Fibroblast of lung (primary cell): ENCODE measurements at places on chromosomes 1 and 21. TPM values are rescaled to one million over a fixed set of nuclear protein-coding genes. Genes with fewer than 3 reads are reported as not detected.

Gene CC2D1B
- 21.3 and 28.9 TPM in 2 replicates for total RNA-seq

Gene KCNJ9
- under 0.01 TPM in 2 replicates for total RNA-seq

Gene USH2A
- total RNA-seq, result under 0.01 TPM in 2 replicates

Gene UBL4B
- total RNA-seq, result under 0.01 TPM in 1 of 2 replicates, not detected in the other

Gene MLLT11
- total RNA-seq, result 0.77 and 2.8 TPM in 2 replicates

Gene SFN
- total RNA-seq, result under 0.01 TPM in 1 of 2 replicates, not detected in the other

Gene HES2
- total RNA-seq, result 0.26 and 0.50 TPM in 2 replicates

Gene AKR7A3
- 0.33 and 0.51 TPM in 2 replicates for total RNA-seq

Gene LYST
- total RNA-seq, result 38.0 and 50.2 TPM in 2 replicates

Gene DPT
- 4.1 and 13.6 TPM in 2 replicates for total RNA-seq

Gene HTR6
- under 0.01 TPM in 1 of 2 replicates, not detected in the other for total RNA-seq

Gene GJA4
- total RNA-seq, result not detected in 2 replicates

Gene URB1
- 15.7 and 17.7 TPM in 2 replicates for total RNA-seq

Gene RIPK4
- under 0.01 TPM in 2 replicates for total RNA-seq

Gene SDHC
- total RNA-seq, result 13.4 and 24.8 TPM in 2 replicates

Gene PTGFR
- total RNA-seq, result 25.7 and 32.7 TPM in 2 replicates

Gene FAM72C
- total RNA-seq, result 0.26 and 0.83 TPM in 2 replicates

Gene LCE3E
- not detected in 2 replicates for total RNA-seq

Gene PLPPR5
- total RNA-seq, result under 0.01 TPM in 1 of 2 replicates, not detected in the other

Gene CDCA8
- total RNA-seq, result 0.26 and 3.8 TPM in 2 replicates

Gene PPM1J
- 0.83 and 1.0 TPM in 2 replicates for total RNA-seq

Gene EFHD2
- 14.1 and 14.9 TPM in 2 replicates for total RNA-seq

Gene TNFSF18
- 0.33 and 0.77 TPM in 2 replicates for total RNA-seq

Gene OR6N1
- total RNA-seq, result not detected in 2 replicates

Gene FCRL5
- not detected in 2 replicates for total RNA-seq

Gene OR2L2
- total RNA-seq, result under 0.01 TPM in 1 of 2 replicates, not detected in the other

Gene MTX1
- total RNA-seq, result 36.7 and 46.6 TPM in 2 replicates

Gene PBXIP1
- total RNA-seq, result 106 and 113 TPM in 2 replicates

Gene IL19
- not detected in 2 replicates for total RNA-seq

Gene CYP4A11
- not detected in 2 replicates for total RNA-seq

Gene FNDC10
- total RNA-seq, result 0.50 and 0.77 TPM in 2 replicates

Gene LCE3D
- total RNA-seq, result not detected in 2 replicates

Gene SLC22A15
- 11.3 and 21.0 TPM in 2 replicates for total RNA-seq
